ENCODE measurements at places on chromosomes 4 and X.

DNA sequence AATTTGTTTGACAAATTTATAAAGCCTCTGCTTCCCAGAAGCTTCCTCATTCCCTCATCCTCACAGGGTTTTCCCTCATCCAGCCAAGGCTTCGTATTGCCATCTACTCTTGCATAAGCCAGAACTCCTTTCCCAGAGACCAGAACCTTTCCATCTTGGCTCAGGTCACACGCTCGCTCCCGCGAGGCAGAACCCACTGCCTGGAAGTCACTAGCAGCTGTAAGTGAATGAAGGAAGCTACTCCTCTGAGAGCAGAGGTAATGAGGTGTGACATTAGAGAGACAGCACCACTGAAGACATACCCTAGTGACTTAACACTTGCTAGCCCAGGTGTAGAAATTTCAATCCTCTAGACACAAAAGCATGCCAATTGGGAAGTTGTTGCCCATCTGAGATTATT is 52.5 kb downstream of the LHFPL1 start:
- DNase-seq = no peak

GRCh38 chrX:23317799-23318724 is 16.6 kb upstream of the PTCHD1 start:
- peak; percentile 16 for DNase-seq

DNA sequence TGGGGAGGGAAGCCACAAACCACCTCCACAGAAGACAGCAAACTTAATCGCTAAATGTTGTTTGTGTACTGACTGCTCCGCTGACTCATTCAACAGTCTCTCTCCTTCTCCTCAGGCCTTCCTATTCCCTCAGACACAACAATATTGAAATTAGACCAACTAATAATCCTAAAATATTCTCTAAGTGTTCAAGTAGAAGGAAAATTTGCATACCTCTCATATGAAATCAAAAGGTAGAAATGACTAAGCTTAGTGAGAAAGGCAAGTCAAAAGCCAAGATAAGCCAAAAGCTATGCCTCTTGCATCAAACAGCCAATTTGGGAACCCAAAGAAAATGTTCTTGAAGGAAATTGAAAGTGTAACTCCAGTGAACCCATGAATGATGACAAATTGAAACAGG is 75.7 kb upstream of the ARHGAP24 start:
- no peak for DNase-seq

GRCh38 chr4:7426525-7427171 is 8.1 kb downstream of the PSAPL1 start:
- no peak for DNase-seq

GRCh38 chr4:38163216-38164006 is 203.2 kb downstream of the PTTG2 start:
- no peak for DNase-seq
